ENCODE measurements at places on chromosomes 3 and 15. TPM values are rescaled to one million over a fixed set of nuclear protein-coding genes. Genes with fewer than 3 reads are reported as not detected.

DNA sequence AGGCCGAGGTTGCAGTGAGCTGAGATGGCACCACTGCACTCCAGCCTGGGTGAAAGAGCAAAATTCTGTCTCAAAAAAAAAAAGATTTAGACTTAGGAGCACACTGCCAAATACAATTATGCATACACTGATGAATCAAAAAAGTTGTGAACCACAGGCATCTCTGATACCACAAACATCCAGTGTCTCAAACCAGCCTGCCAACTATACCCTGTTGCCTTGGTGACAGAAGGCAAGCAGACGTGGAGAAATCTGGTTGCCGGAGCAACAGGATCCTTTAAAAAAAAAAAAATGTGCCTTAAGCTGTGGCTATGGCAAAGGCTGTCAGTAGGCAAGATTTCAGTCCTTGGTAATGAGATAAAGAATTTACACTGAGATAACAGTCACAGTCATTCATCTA is 202.3 kb downstream of the NEK10 start:
- H3K36me3 ChIP-seq = no peaks in the 10 kb centered on the region
- no peaks in the 10 kb centered on the region for H3K4me1 ChIP-seq
- DNase-seq = no peak
- H3K4me3 ChIP-seq = no peak overlapping the region
- H3K27me3 ChIP-seq = no peaks in the 10 kb centered on the region

DNA sequence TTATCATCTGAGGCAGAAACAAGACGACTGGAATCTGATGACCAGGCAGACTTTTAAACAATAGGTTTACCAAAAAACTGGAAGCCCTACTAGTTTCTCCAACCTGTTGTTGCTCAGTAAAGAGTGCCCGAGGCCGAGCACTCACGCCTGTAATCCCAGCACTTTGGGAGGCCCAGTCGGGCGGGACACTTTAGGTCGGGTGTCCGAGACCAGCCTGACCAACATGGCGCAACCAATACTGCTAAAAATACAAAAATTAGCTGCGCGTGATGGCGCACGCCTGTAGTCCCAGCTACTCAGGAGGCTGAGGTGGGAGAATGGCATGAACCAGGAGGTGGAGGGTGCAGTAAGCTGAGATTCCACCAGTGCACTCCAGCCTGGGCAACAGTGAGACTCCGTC is 1.1 kb upstream of the WDR5B start:
- H3K27me3 ChIP-seq = peaks cover 1% of the 10 kb centered on the region
- peaks cover 12% of the 10 kb centered on the region for H3K36me3 ChIP-seq
- peak overlapping the region; percentile 97 for H3K27ac ChIP-seq
- DNase-seq = no peak
- H3K4me1 ChIP-seq = peaks cover 47% of the 10 kb centered on the region

GRCh38 chr15:75208501-75209288 is 7.0 kb downstream of the C15orf39 start:
- peaks cover 13% of the 10 kb centered on the region for H3K36me3 ChIP-seq
- H3K27ac ChIP-seq = no peak overlapping the region
- H3K4me1 ChIP-seq = peaks cover 22% of the 10 kb centered on the region
- H3K27me3 ChIP-seq = no peaks in the 10 kb centered on the region
- DNase-seq = no peak
- no peak overlapping the region for H3K4me3 ChIP-seq

GRCh38 chr3:149572796-149573414 is 84.9 kb downstream of the WWTR1 start:
- H3K4me3 ChIP-seq = no peak overlapping the region
- H3K27me3 ChIP-seq = peaks cover under 1% of the 10 kb centered on the region
- H3K4me1 ChIP-seq = peaks cover 26% of the 10 kb centered on the region

Gene SLC24A5
- total RNA-seq = not detected

DNA sequence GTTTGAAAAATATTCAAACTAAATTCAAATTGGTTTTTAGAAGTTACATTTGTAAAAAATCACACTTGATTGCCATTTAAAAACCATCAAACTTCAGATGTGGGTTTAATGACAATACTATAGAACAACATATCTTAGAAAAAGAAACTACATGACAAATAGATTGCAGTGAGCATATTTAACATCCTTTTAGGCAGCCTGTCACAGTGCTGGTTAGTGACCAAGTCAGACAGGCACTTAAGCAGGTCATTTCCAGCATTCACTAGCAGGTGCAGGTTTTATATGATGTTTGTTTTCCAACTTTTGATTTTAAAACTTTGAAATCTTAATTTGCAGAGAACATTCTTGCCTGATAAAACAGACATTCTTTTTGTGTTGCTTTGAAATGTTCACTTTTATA is 115.7 kb downstream of the MBNL1 start:
- peak overlapping the region; percentile 73 for H3K27ac ChIP-seq
- H3K27me3 ChIP-seq = no peaks in the 10 kb centered on the region
- peaks cover 81% of the 10 kb centered on the region for H3K4me1 ChIP-seq
- no peak for DNase-seq
- H3K4me3 ChIP-seq = no peak overlapping the region
- peaks cover 7% of the 10 kb centered on the region for H3K36me3 ChIP-seq

- H3K4me1 ChIP-seq = no peaks in the 10 kb centered on the region
- no peak for DNase-seq
- H3K27me3 ChIP-seq = no peaks in the 10 kb centered on the region
- H3K4me3 ChIP-seq = no peak overlapping the region
- H3K36me3 ChIP-seq = no peaks in the 10 kb centered on the region
Observed at GRCh38 chr3:79245284-79246138, 522.3 kb downstream of the ROBO1 start.

Gene GOLGA8M
- total RNA-seq = not detected

GRCh38 chr3:46124216-46125177 is 83.6 kb downstream of the CCR1 start:
- no peak overlapping the region for H3K27ac ChIP-seq
- no peak overlapping the region for H3K4me3 ChIP-seq
- peaks cover 5% of the 10 kb centered on the region for H3K4me1 ChIP-seq
- peaks cover 14% of the 10 kb centered on the region for H3K27me3 ChIP-seq
- H3K36me3 ChIP-seq = no peaks in the 10 kb centered on the region

Gene PLSCR1
- total RNA-seq = 69.0 TPM

GRCh38 chr15:40301467-40302179 is 6.1 kb downstream of the PLCB2 start:
- no peaks in the 10 kb centered on the region for H3K27me3 ChIP-seq
- H3K36me3 ChIP-seq = peaks cover 38% of the 10 kb centered on the region
- H3K27ac ChIP-seq = no peak overlapping the region
- no peak for DNase-seq
- H3K4me3 ChIP-seq = no peak overlapping the region

GRCh38 chr3:150763841-150764483 is 993 bp upstream of the SIAH2 start:
- peak overlapping the region; percentile 99 for H3K4me3 ChIP-seq
- peak; percentile 64 for DNase-seq
- H3K27ac ChIP-seq = peak overlapping the region; percentile 100

DNA sequence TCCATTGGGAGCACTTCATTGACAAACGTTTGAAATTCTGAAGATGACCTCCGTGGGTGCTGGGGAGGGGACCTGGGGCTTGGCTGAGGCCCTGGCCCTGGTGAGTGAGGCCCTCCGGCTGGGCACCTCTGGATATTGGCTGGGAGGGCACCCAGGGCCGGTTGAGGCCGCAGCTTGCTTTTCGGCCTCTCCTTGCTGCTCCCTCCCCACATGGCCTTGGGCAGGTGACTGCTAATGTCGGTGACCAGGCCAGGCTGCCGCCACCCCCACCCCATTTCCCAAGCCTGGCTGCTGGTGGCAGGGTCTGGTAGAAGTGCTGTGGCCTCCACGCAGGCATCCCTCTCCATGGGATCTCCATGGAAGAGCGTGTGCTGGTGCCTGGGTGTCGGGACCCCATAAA is 39.5 kb downstream of the TM2D3 start:
- no peak overlapping the region for H3K4me3 ChIP-seq
- DNase-seq = no peak
- no peaks in the 10 kb centered on the region for H3K4me1 ChIP-seq
- no peaks in the 10 kb centered on the region for H3K36me3 ChIP-seq
- no peaks in the 10 kb centered on the region for H3K27me3 ChIP-seq

- no peak for DNase-seq
- H3K27me3 ChIP-seq = no peaks in the 10 kb centered on the region
- H3K4me1 ChIP-seq = peaks cover 2% of the 10 kb centered on the region
- no peak overlapping the region for H3K4me3 ChIP-seq
- no peaks in the 10 kb centered on the region for H3K36me3 ChIP-seq
- H3K27ac ChIP-seq = no peak overlapping the region
Observed at GRCh38 chr3:134054881-134055280, 25.2 kb upstream of the SLCO2A1 start.

- peak; percentile 64 for DNase-seq
- H3K27me3 ChIP-seq = peaks cover 16% of the 10 kb centered on the region
- peak overlapping the region; percentile 43 for H3K4me3 ChIP-seq
- H3K36me3 ChIP-seq = no peaks in the 10 kb centered on the region
- peaks cover 6% of the 10 kb centered on the region for H3K4me1 ChIP-seq
Observed at GRCh38 chr3:31704591-31705179, 172.0 kb downstream of the STT3B start.

Gene STRC
- 0.57 TPM for total RNA-seq

GRCh38 chr3:63908081-63908736 is 4.0 kb downstream of the SCAANT1 start:
- H3K36me3 ChIP-seq = peaks cover 7% of the 10 kb centered on the region
- no peak overlapping the region for H3K4me3 ChIP-seq
- peaks cover 24% of the 10 kb centered on the region for H3K4me1 ChIP-seq
- H3K27ac ChIP-seq = no peak overlapping the region
- no peaks in the 10 kb centered on the region for H3K27me3 ChIP-seq

Gene CHRM5
- not detected for total RNA-seq

- H3K27me3 ChIP-seq = no peaks in the 10 kb centered on the region
- peaks cover 21% of the 10 kb centered on the region for H3K4me1 ChIP-seq
- H3K36me3 ChIP-seq = peaks cover 2% of the 10 kb centered on the region
Observed at GRCh38 chr15:45523166-45523460, 558 bp upstream of the SLC30A4 start.

GRCh38 chr3:133850034-133850433 is 44.4 kb downstream of the SRPRB start:
- DNase-seq = no peak
- H3K36me3 ChIP-seq = no peaks in the 10 kb centered on the region
- H3K4me3 ChIP-seq = no peak overlapping the region
- H3K27ac ChIP-seq = no peak overlapping the region

GRCh38 chr3:172752651-172753050 is 2.1 kb downstream of the ECT2 start:
- H3K4me3 ChIP-seq = peak overlapping the region; percentile 20
- H3K4me1 ChIP-seq = peaks cover 22% of the 10 kb centered on the region
- H3K36me3 ChIP-seq = peaks cover 26% of the 10 kb centered on the region

Gene NEO1
- total RNA-seq = 8.3 TPM

- H3K4me3 ChIP-seq = no peak overlapping the region
- peaks cover 1% of the 10 kb centered on the region for H3K27me3 ChIP-seq
- H3K4me1 ChIP-seq = no peaks in the 10 kb centered on the region
- no peak overlapping the region for H3K27ac ChIP-seq
Observed at GRCh38 chr3:149547413-149547812, 72.9 kb downstream of the TM4SF4 start.

Gene NOX5
- not detected for total RNA-seq

GRCh38 chr3:49415931-49416601 is 3.8 kb downstream of the TCTA start:
- DNase-seq = peak; percentile 87
- H3K4me3 ChIP-seq = peak overlapping the region; percentile 34
- peak overlapping the region; percentile 95 for H3K27ac ChIP-seq
- peaks cover 19% of the 10 kb centered on the region for H3K36me3 ChIP-seq
- peaks cover 62% of the 10 kb centered on the region for H3K4me1 ChIP-seq
- H3K27me3 ChIP-seq = no peaks in the 10 kb centered on the region

- DNase-seq = no peak
- no peaks in the 10 kb centered on the region for H3K27me3 ChIP-seq
- H3K36me3 ChIP-seq = no peaks in the 10 kb centered on the region
- peaks cover 13% of the 10 kb centered on the region for H3K4me1 ChIP-seq
Observed at GRCh38 chr15:98164571-98164970, 204.1 kb downstream of the ARRDC4 start.

Gene NME9
- 0.58 TPM for total RNA-seq

- no peak overlapping the region for H3K4me3 ChIP-seq
- H3K27me3 ChIP-seq = peaks cover 6% of the 10 kb centered on the region
- no peak for DNase-seq
- H3K4me1 ChIP-seq = no peaks in the 10 kb centered on the region
- H3K36me3 ChIP-seq = no peaks in the 10 kb centered on the region
Observed at GRCh38 chr15:64806509-64806908, 18.9 kb downstream of the PIF1 start.

Gene RPL15
- 2,603 TPM for total RNA-seq

DNA sequence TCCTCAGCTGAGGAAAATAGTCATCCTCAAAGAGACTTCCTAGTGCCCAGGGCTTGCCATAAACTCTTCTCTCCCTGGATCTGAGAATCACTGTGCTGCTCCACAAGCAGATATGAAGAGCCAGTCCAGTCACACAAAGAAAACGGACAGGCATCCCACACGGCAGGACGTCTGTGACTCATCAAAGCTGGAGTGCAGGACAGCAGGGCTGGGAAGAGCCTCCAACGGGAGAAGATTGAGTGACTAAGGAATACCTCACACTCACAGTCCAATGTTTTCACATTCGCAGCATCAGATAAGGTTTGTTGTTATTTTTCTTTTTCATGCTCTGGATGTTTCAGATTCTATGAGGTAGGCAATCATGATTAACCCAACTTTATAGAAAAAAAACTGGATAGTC is 57.8 kb downstream of the NEK10 start:
- no peaks in the 10 kb centered on the region for H3K4me1 ChIP-seq
- no peaks in the 10 kb centered on the region for H3K36me3 ChIP-seq
- H3K4me3 ChIP-seq = no peak overlapping the region
- DNase-seq = no peak
- no peaks in the 10 kb centered on the region for H3K27me3 ChIP-seq

GRCh38 chr3:196563721-196564225 is 4.6 kb downstream of the WDR53 start:
- peak overlapping the region; percentile 52 for H3K4me3 ChIP-seq
- peaks cover 54% of the 10 kb centered on the region for H3K4me1 ChIP-seq
- H3K36me3 ChIP-seq = peaks cover 28% of the 10 kb centered on the region

- peak overlapping the region; percentile 20 for H3K4me3 ChIP-seq
- peak; percentile 56 for DNase-seq
- H3K4me1 ChIP-seq = peaks cover 83% of the 10 kb centered on the region
Observed at GRCh38 chr15:85709250-85709649, 85.5 kb downstream of the KLHL25 start.

DNA sequence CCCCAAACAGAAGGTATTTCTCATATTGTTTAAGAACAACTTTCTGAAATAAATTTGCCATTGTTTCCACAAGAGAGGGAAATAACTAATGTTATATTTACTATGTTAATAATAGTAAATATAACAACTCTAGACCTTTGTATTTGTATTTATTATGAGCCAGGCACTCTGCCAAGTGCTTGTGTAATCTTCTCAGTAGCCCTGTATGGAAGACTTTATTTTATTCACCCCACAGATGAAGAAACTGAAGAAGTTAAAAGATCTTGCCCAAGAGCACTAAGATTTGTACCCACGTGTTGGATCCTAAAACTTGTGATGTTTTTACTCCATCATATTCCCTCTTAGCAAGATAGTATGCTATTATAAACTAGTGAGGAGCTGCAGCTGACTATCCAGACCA is 12.0 kb upstream of the GNB4 start:
- no peaks in the 10 kb centered on the region for H3K36me3 ChIP-seq
- no peak overlapping the region for H3K4me3 ChIP-seq
- peaks cover 7% of the 10 kb centered on the region for H3K4me1 ChIP-seq
- peaks cover 12% of the 10 kb centered on the region for H3K27me3 ChIP-seq
- no peak for DNase-seq

- peaks cover 14% of the 10 kb centered on the region for H3K36me3 ChIP-seq
- DNase-seq = peak; percentile 81
- H3K27ac ChIP-seq = peak overlapping the region; percentile 93
- H3K4me3 ChIP-seq = peak overlapping the region; percentile 74
- no peaks in the 10 kb centered on the region for H3K27me3 ChIP-seq
Observed at GRCh38 chr3:13013994-13014754, 59.1 kb downstream of the IQSEC1 start.

Gene ANKDD1A
- 6.6 TPM for total RNA-seq
